C1 segment of cervical spinal cord (tissue), 14 donors: ENCODE measurements at places on chromosomes 4 and X.

GRCh38 chr4:105996845-105997244, 101.6 kb downstream of the NPNT start:
- no peak for DNase-seq

- DNase-seq, result no peak
These were observed 31.6 kb upstream of the DDX3X start for GRCh38 chrX:41302370-41302769.

GRCh38 chrX:72026341-72027023, 105.2 kb downstream of the RTL5 start:
- DNase-seq, result no peak

DNA sequence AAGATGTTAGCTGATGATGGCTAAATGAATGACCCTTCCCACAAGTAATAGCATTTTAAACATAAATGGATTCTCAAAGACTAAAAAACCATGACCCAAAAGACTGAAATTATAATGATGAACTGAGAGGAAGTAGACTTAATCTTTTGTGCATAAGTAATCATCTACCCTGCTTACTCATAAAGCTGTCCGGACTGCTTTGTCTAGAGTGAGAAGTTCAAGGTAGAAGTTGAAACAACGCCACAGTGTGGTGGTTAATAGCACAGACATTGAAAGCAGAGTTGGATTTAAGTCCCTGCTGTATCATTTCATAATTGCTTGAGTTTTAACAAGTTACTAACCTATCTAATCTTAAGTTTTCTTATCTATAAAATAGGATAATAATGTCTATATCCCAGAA, 346.6 kb downstream of the CENPC start:
- no peak for DNase-seq

GRCh38 chr4:39812500-39812899, 114.6 kb downstream of the UBE2K start:
- no peak for DNase-seq

- no peak for DNase-seq
These were observed 4.0 kb downstream of the HERC6 start for GRCh38 chr4:88382621-88383020.

- no peak for DNase-seq
These were observed 909 bp upstream of the SLAIN2 start for GRCh38 chr4:48340276-48340964.

GRCh38 chrX:85627363-85627762, 247.9 kb upstream of the POF1B start:
- DNase-seq, result no peak

DNA sequence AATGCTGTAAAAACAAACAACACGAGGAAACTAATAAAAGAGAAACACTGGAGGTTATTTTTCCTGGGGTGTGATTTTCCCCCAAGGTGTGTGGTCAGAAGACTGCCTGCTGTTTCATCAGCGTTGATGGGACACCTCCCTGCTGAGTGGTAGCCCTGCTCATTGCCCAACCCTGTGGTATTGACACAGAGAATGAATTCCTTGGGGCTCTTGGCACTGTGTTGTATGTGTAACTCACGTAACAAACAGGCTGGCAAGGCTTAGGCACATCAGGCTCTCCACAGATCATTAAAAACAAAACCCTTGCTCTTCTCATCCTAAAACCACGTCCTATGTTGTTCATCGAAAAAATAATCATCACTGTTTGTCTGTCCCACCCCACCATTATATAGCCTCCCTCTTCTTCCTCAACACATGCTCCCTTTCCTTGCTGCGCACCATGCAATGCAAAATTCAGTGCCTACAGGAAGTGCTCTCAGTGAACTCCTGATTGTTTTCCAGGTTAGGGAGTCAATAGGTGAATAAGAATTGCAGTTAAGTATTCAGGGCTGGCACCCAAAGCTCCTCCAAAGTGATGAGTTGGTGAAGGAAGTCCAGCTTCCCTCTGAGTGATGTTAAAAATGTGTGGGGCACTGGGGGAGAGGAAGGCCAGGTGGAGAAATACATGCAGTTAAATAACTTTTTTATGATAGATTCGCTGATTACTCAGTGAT, 11.4 kb upstream of the PUDP start:
- no peak for DNase-seq

- DNase-seq, result no peak
These were observed 3.7 kb upstream of the UBA1 start for GRCh38 chrX:47189906-47190305.
